Stimulated activated CD4-positive, alpha-beta T cell treated with anti-CD3 and anti-CD28 coated beads, TNF-alpha, amount 100 ng/mL, for 1 hour (primary cell): ENCODE measurements at places on chromosomes 2 and 18.

DNA sequence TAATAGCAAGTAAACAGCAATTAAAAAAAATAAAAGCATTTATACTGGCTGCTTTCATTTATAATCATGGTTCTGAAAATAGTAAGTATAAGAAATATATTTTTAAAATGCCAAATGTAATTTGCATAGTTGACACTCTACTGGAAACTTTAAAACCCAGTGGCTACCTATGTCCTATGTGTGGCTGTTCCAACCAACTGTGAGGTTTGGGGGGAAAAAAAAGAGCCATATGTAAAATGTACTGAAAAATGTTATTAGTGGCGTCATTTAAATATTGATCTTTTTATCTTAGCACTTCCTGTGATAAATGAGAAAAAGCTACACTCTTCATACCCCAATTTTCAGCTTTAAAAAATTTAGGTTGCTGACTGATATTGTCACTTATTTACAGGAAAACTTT, 270.7 kb downstream of the TCF4 start:
- no peak for DNase-seq

- DNase-seq: no peak
These were observed 365 bp downstream of the NDUFB3 start for GRCh38 chr2:201072201-201072530.

DNA sequence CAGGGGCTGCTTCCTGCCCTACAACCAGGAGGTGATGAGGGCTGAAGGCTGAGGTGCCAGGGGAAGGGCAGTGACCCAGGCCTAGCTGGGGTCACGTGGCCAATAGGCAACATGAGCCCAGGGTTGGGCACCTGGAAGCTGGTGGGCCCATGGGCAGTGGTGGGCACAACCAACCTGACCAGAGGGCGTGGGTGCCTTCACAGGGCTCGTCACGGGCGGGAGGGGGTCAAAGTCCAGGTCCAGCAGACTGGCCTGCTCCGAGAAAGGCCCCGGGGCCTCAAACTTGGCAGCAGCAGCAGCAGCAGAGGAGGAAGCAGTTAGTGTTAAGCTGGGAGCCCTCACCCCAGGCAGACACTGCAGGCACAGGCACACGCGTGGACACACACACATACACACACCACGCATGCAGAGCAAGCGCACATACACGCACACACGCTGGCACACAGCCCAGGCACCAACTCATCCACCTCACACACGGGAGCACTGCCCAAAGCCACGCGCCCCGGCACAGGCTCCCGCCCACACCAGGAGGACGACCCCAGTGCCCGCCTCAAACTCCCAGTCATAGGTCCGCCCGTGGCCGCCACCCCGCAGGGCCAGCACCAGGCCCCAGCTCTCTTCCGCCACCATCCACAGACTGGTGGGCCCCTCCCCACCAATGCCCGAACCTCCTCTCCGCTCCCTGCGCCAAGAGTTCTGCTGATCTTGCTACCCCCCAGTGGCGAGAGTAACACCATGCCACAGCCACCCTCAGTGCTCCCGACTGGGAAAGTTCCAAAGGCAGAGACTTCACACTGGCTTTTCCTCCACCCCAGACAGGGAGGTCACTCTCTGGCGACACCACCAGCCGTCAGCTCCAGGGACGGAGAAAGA, 53.0 kb downstream of the BIN1 start:
- no peak for DNase-seq

GRCh38 chr2:219460424-219460926, 25.8 kb downstream of the SPEG start:
- no peak for DNase-seq

- DNase-seq: no peak
These were observed 58.0 kb upstream of the ARL5A start for GRCh38 chr2:151886241-151886640.

DNA sequence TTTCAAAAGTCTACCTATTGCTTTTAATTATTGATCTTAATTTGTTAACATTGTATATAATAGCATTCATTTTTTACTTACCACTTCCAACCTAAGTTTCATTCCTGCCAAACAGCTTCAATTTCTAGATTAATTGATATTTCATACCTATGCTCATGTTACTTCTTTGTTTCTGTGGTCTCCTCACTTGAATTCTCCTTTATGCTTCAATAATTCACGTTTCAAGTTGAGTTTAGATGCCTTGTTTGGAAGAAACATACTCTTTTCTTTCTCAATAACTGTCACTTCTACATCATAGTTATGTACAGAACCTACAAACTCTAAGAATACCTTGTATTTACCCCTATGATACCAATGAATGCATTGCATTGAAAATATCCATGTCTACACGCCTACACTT, 862.2 kb upstream of the LRATD1 start:
- DNase-seq: no peak

- no peak for DNase-seq
These were observed 1.9 kb downstream of the ZNF236 start for GRCh38 chr18:76824145-76824676.

DNA sequence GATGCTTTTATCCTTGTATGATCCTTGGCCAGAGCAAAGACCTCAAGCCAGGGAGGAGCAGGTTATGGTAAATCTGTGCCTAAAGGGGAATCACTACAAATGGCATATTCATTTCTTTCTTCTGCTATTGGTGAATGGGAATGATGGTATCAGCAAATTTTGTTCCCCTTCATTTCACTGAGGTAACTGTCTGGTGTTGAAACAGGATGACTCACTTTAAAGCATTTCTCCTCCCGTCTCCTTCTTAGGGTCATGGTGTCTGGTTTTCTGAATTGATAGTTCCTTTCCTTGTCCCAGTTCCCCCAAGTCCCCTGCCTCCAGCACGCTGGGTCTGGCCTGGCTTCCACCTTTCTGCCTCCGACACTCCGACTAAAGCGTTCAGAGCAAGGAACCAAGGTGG, 109.2 kb downstream of the MREG start:
- DNase-seq: no peak

- no peak for DNase-seq
These were observed 102.5 kb downstream of the EVA1A start for GRCh38 chr2:75458201-75458600.

- no peak for DNase-seq
These were observed 36.4 kb downstream of the REEP1 start for GRCh38 chr2:86301009-86301408.

GRCh38 chr2:54641988-54642387, 81.5 kb upstream of the EML6 start:
- DNase-seq: no peak

DNA sequence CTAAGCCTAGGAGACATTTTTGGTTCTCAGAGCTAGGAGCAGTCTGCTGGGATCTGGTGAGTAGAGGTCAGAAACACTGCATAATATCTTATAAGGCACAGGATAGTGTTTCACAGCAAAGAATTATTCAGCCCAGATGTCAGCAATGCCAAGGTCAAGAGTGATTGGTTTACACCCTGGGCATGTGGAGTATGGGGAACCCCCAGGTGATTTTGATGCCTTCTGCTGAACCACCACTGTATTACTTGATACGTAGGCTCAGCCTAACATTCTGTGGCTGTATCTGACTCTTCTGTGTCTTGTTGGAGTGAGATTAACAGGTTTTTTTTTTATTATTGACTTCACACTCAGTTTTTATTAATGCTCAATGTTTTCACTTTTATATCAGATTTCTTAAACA, 6.0 kb downstream of the DDX18 start:
- no peak for DNase-seq

DNA sequence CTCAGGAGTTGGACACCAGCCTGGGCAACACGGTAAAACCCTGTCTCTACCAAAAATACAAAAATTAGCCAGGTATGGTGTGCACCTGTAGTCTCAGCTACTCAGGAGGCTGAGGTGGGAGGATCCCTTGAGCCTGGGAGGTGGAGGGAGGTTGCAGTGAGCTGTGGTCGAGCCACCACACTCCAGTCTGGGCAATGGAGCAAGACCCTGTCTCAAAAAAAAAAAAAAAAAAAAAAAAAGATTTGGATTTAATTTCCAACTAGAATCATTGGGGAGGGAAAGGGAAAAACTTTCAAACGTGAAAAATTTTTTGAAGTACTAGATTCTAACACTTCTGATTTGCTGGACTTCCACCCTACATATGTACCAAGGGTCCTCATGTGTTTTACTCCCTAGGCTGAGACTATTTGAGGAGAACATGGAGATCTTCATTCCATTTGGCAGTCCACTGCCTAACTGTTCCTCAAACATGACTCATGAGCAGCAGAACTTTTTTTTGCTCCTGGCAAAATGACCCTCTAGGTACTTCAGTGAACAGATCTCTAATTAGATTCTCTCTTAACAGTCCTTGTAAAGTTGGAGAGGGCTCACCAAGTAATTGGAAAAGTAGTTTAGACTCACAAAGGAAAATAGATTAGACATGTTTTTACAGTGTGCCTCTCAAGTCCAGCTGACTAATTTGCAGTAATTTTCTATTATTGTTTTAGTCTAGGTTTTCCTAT, 267.6 kb downstream of the METTL4 start:
- no peak for DNase-seq

DNA sequence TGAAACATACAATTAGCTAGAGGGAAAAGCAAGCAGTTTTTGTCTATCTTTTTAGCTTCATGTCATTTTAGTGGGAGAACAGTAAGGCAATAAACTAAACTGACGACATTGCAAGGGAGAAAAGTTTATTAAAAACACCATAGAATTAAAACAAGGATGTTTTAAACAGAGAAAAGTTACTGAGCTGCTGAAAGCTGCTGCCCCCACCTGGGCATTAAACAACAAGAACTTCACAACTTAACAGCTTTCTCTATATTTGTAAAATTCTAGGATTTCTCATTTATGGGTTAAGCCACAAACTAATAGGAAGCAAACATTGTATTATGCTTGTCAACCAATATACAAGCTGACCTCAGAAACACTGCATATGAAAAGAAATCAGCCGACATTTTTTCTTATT, 289.2 kb downstream of the ERBB4 start:
- no peak for DNase-seq

DNA sequence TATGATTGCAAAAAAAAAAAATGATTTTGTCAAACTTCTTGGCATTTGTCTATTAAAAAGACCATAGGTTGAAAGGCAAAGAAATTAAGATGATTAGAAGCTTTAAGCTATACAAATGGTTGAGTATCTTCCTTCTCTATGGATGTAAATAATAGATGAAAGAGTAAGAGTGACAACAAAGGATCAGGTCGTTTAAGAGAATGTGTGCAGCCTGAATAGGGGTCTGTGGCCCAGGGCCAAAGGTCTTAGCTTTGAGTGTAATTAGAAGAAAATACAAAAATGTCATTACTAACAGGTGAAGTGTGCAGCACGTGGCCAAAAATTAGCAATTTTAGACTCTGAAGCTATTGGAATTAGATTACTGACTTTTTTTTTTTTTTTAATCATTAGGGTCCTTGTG, 122.4 kb downstream of the GREB1L start:
- DNase-seq: no peak

DNA sequence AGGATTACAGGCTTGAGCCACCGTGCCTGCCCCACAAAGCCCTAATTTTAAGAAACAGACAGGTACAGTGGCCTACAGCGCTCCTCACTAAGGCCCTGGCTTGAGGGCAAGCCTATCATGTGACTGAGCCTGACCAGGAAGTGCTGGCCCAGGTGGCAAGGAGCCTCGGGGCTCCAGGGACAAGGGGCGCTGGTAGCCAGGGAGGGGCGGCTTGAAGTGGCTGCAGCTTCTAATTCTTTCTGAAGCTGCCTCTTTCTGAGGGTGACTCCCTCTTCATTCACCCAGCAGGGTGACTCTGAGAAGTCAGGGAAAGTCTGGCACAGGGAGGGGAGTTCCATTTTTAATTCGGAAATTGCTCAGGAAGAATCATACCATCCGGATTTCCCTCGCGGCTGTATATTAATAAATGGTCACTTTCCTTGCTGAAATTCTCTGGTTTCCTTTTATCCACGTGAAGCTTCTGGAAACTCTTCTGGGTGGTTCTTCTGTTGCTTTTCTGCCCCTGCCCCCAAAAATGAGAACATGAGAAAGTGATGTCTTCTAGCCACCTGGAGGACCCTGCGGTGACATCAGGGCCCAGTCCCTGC, 115.7 kb downstream of the FAM210A start:
- DNase-seq: no peak

DNA sequence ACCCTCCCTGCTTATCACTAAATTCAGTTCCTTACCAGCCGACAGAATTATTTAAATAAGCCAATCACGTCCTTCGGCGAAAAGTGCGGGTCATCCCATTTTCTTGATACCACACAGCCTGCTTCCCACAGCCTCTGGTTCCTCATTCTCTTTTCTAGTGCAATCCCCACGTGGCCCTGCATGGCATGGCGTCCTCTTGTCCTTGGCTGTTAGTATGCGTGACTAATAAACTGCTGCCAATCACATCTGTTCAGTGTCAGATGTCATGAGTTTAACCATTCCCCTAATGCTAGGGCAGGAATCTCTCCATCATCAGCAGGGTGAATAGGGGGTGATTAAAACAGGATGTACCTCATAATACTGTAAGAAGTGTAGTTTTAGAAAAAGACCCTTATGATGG, 62.8 kb upstream of the TSPYL6 start:
- DNase-seq: no peak

DNA sequence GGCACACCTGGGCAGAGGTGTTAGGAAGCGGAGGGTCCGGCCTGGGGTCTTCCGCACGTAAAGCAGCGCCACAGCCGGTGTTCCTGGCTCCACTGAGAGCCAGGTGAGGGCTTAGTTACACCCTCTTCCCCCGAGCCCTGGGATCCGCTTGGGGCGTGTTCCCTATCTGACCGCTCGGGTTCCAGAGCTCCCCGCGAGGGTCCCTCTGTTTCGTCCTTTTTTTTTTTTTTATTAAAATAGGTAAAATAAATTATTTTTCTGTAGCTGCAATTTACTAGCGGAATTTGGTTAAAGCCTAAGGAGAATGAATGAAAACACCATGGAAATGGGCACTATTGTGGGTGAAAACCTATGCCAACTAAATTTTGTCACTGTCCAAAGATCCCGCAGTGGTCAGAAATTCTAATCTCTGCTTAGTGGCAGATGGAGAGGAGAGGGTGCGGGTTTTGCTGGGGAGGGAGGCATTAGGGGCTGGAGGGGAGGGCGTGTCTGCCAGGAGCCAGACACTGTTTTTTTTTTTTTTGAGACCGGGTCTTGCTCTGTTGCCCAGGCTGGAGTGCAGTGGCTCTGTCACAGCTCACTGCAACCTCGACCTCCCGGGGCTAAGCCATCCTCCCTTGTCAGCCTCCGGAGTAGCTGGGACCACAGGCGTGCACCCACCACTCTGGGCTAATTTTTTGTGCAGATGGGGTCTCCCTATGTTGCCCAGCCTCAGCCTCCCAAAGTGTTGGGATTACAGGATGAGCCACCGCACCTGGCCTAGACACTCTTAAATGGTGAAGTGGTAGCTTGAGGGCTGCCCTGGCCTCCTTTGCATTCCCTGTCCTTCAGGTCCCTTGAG, 834 bp downstream of the PDCL3 start:
- DNase-seq: no peak

GRCh38 chr2:156476850-156477206, 40.6 kb downstream of the GPD2 start:
- DNase-seq: no peak
